Left cardiac atrium (tissue), 4 donors: ENCODE measurements at places on chromosomes 5 and 9. TPM values are rescaled to one million over a fixed set of nuclear protein-coding genes. Genes with fewer than 3 reads are reported as not detected.

The SLC25A2 gene
- not detected for total RNA-seq

The SLC4A9 gene
- 0.21 TPM for total RNA-seq

The DNAH5 gene
- 0.24 TPM for total RNA-seq

The ACER2 gene
- 3.0 TPM for total RNA-seq

The BRINP1 gene
- total RNA-seq: 1.9 TPM

The NR4A3 gene
- total RNA-seq: 38.6 TPM

The DIPK1B gene
- 23.2 TPM for total RNA-seq
